ENCODE measurements at places on chromosomes 1 and 21.
A peak's percentile ranks its signal among the peaks of the same experiment; 100 is the strongest.

DNA sequence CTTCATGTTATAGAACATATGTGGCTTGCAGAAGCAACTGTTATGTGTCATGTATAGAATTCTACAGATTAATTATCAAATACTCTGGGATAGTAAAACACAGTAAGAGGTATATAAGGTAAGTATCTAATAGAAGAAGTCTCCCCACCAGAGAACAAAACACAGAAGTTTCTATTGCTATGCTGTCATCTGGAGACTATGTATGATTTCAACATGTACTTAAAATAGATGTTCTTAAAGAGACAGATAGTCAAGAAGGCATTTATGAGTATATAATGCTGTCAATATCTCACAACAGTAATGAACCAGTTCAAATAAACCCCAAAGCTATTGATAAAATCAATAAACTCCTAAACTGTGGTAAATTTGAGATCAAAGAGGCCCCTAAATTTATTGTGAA is 8.1 kb upstream of the ADCY10 start:
- DNase-seq, result no peak

DNA sequence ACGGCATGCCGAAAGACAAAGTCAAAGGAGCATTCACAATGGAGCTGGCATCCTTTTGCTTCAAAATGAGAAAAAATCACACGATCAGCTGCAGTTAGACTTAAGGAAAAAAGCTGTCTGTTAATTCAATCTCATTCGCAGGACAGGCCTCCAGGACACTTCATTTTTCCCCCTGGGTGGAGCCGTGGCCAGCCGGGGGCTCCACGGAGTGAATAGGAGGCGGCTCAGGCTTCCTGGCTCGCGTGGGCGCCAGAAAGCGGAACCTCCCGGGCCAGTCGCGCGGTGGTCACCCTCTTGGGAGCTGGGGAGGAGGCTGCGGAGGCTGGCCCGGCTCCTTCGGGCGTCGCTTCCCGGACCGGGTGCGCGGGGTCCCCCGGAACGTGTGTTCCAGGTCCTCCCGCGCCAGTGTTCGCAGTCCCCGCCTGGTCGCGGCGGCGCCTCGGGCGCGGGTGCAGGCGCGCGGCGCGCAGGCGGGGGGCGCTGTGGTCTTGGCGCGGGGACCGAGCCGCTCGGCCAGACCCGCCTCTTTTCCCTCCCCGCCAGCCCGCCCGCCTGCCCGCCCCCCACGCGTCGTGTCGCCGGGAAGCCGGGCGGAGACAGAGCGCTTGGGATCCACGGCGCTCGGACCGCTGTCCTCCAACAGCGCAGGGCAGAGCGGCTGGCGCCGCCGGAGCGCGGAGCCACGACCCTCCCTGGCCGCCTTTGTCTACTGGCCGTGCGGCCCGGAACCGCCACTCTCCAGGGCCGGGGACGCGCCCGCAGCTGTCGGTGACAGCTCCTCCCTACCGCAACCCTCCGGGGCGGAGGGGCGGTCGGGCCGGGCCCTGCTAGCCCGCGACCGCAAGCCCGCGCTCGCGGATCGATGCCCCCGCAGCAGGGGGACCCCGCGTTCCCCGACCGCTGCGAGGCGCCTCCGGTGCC is at the start of gene RHOU:
RHOU (plus strand) TSS at position 599 of the 921 bp plus-strand sequence; CDS start at position 863, 264 bp downstream.
- no peak for DNase-seq

GRCh38 chr21:45384656-45385548 is 20.1 kb upstream of the COL18A1 start:
- no peak for DNase-seq

DNA sequence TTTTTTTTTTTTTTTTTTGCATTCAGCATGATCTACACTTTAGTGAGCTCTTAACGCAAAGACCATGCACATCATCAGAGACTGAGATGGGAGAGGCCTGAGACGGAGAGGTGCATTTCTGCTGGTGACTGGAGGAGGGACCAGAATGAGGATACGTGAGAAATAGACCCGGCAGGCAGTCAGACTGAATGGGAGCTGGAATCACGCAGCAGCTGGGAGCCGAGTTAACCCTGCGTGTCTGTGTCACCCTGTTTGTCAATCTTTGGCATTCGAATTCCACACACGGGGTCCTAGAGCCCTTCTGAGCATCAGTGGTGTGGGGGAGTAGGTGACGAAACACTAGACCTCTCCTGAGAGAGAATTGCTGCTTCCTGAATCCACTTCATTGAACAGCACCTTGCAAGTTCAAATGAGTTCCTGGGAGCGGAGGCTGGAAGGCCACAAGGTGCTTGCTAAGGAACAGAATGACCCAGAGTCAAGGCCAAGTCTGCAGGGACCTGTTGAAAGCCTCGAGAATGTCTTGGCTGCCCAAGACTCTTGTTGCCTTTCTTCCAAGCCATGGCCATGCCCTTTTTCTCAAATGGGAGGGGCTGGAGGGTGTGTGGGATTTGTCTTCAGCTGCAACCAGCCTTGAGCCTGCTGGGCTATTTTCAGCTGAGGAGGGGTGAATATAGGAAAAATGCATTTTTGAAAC is 123.3 kb downstream of the CNIH3 start:
- DNase-seq, result no peak

DNA sequence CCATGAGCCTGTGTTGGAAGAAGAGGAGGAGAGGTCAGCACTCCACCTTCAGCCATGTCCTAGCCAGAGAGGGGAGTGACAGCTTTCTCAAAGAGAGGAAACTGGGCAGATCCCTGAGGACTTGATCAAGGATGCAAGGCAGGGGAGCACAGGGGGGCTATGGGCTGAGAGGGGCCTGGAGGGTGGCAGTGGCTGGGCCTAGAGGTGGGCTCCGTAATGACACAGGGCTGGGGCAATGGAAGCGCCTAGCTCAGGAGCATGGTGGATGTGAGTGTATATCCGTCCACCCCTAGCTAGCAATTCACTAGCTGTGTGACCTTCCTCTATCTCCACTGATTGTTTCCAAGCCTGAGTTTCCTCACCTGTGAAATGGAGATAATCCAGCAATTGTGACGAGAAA is 32.6 kb downstream of the NEK2 start:
- DNase-seq, result no peak

GRCh38 chr1:237013608-237014007 is 9.4 kb upstream of the MT1HL1 start:
- DNase-seq, result no peak

DNA sequence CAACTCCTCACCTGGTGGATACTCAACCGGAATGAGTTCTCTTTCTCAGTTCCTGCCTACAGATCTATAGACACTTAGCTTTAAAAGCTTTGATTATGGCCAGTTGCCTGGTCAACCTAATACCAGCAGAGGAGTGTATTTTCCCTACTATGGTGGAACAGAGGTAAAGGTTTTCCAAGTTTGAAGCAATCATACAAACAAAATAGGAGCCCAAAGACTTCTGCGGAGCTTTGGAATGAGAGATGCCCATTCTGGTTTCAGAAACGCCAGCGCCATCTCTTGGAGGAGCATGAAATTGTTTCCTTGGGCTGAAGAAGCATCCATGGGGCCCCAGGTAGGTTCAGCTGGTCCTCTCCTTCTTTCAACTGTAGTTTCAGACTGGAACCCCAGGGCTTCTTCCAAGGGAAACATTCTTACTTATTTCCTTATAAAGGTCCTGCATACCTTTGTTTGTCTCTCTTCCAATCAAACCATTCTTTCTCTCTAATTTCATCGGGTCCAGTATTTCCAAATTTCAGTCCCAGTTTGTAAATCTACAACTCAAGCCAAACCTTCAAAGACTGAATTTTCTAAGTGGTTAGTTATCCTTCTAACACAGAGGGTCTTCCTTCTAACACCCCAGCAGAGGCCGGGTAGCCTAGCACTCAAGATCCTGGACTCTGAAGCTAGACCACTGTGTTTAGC is 95.9 kb downstream of the KCNJ15 start:
- DNase-seq, result no peak

DNA sequence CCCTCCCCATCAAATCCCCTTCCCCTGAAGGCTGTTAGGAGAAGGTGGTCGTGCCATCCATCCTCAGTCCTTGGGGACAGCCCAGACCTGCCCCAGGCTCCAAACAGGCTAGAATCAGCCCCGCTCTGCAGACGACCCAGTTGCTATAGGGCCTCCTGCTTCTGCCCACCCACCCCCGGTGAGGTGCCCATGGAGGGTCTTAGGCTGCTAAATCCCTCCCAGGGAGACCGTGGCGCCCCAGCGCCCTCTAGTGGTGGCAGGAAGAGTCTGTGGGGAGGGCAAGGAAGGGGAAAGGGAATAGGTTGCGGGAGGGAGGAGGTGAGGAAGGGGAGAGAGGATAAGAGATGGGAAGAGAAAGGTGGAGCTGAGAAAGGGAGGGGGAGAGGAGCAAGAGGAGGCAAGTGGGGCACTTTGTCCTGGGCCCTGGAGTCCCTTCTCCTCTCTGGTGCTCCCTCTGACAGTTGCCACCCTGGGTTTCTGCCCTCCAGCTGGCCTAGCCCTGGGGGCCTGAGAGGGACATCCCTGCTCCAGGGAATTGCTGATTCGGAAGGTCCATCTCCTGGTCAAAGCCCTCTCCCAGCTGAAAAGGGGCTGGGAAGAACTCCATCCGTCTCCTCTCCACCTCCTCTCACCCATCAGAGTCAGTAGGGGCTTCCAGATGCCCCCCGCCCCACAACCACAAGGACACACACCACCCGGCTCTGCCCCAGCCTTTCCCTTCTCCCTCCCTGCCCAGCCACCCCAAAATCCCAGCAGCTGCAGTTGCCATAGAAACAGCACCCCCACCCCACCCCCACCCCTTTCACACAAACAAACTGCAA is 55.4 kb downstream of the CAMK2N1 start:
- DNase-seq, result peak; percentile 2

DNA sequence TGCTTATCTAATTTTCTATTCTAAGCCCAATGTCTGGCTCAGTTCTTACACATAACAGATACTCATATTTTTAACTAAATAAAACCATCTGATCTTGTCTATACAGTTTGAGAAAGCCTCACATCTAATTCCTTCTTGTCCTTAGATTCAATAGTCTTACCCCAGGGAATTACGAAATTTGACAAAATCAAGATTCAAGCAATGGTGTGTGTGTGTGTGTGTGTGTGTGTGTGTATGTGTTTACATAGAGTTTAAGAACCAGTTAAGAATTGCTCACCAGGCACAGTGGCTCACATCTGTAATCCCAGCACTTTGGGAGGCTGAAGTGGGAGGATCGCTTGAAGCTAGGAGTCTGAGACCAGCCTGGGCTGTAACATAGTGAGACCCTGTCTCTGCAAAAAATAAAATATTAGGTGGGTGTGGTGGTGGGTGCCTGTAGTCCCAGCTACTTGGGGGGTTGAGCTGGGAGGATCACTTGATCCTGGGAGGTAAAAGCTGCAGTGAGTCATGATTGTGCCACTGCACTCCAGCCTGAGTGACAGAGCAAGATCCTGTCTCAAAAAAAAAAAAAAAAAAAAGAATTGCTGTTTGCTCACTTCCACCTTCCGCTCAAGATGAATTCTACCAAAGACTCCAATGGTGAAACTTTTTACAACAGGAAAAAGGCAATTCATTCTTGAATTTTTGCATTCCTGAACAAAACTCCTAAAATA is 6.2 kb downstream of the WDR64 start:
- no peak for DNase-seq

- peak; percentile 15 for DNase-seq
Measured at GRCh38 chr1:4585216-4585615, 69.2 kb upstream of the AJAP1 start.

Data from stimulated activated CD8-positive, alpha-beta memory T cell treated with anti-CD3 and anti-CD28 coated beads, Interleukin-7, amount 100 ng/mL, for 48 hours (primary cell).